Activated CD4-positive, alpha-beta T cell treated with anti-CD3 and anti-CD28 coated beads, Interleukin-2, Interleukin-4, amounts not matched to agents 100 ng/mL and 50 ng/mL, durations not matched to agents 16 hours and 8 hours (primary cell): ENCODE measurements at places on chromosomes 4 and X.
A peak's percentile ranks its signal among the peaks of the same experiment; 100 is the strongest.

- DNase-seq, result no peak
These were observed 71.6 kb upstream of the TEX13D start for GRCh38 chrX:124260845-124261244.

- DNase-seq, result no peak
These were observed 674.3 kb downstream of the IQCM start for GRCh38 chr4:149141391-149141790.

DNA sequence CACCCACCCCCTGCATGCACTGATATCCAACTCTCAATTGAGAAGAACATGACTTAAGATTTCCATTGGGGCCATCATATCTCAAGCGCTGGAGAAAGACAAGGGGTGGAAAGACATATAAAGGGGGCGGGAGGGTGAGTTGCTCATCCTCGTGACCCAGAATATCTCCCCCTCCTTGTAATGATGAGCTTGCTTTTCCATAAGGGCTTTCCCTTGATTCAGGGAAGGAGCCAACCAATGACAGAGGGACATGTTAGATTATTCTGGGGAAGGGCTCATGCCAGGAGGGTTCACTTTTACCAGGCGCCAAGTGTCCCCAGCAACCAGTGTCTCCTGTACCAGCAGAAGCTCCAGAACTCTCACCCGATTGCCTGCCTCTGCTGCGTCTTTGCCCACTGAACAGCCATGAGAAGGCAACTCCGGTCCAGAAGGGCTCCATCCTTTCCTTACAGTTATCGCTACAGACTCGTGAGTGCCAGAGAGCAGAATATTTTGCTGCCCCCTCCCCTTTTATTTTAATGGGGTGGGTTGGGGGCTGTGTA, at the start of gene ATP1B4:
Gene ATP1B4 (plus strand): TSS at position 326 of the 542 bp plus-strand sequence. CDS start 80 bp downstream, at position 406.
- no peak for DNase-seq

DNA sequence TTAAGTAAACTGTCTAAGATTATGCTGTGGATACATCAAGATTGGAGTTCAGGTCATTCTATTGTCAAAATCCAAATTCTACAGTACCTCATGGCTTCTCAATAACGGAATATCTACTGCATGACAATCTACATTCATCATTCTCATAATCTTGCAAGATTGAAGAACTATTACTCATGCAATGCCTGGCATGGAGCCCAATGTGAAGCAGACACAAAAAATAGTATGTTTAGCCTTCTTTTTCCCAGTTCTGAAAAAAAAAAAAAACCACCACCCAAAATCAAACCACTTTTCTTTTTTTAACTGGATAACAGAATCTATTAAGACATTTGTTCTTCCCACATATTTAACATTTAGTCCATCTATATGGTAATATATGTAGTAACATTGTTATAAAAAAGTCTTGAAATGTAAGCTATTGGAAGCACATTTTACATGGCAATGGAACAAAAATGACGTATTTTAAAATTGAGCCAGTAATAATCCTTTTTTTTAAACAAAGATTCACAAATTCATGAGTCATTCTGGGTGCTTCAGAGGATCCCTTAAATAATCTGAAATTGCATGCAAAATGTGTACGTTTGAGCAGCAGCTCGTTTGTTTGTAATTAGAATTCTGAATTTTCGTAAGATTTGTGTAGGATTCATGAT, 232.2 kb upstream of the FMR1 start:
- no peak for DNase-seq

DNA sequence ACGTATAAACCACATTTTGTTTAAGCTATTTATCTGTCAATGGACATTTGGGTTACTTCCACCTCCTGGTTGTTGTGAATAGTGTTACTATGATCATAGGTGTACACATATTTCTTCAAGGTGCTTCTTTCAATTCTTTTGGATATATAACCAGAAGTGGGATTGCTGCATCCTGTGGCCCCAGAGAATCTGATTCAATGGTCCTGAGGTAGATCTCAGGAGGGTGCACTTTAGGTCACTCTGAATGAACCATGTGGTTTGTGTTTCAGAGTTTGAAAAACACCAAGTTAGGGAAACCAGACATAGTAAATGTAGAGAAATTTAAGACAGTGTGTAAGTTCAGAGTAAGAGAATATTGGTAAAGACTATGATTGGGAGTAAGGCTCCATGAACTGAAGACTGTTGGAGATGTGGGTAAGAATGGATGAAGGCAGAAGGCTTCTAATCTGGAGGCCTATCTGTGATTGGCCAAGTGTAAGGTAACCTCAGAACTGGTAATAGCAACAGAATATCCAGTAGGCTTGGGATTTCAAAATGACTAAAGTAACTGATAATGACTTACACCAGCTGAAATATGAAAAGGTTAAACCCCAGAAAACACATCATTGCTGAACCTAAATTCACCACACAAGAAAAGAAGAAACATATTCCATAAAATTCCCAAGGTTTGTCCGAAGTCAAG, 236.9 kb downstream of the CAMK2D start:
- no peak for DNase-seq

DNA sequence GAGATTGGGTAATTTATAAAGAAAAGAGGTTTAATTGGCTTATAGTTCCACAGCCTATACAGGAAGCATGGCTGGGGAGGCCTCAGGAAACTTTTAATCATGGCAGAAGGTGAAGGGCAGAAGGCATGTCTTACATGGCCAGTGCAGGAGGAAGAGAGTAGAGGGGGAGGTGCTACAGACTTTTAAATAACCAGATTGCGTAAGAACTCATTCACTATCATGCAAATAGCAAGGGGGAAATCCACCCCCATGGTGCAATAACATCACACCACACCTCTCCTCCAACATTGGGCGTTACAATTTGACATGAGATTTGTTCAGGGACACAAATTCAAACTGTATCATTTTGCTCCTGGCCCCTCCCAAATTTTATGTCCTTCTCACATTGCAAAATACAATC, 353.8 kb upstream of the PABPC5 start:
- DNase-seq, result no peak

GRCh38 chrX:88883200-88883599, 136.2 kb downstream of the CPXCR1 start:
- DNase-seq, result no peak

DNA sequence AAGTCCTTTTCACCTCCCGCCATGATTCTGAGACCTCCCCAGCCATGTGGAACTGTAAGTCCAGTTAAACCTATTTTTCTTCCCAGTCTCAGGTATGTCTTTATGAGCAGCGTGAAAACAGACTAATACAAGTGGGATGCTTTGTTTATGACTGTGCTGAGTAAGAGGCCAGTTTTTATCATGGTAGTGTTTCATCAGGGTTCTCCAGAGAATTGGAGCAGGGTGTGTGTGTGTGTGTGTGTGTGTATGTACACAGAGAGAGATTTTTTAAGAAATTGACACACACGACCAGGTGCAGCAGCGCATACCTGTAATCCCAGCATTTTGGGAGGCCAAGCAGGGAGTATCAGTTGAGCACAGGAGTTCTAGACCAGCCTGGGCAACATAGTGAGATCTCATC, 34.6 kb upstream of the SLC2A9 start:
- no peak for DNase-seq

- no peak for DNase-seq
These were observed 4.1 kb upstream of the CD99L2 start for GRCh38 chrX:150902434-150903109.

- no peak for DNase-seq
These were observed 88.6 kb upstream of the PRPS2 start for GRCh38 chrX:12702509-12703091.

DNA sequence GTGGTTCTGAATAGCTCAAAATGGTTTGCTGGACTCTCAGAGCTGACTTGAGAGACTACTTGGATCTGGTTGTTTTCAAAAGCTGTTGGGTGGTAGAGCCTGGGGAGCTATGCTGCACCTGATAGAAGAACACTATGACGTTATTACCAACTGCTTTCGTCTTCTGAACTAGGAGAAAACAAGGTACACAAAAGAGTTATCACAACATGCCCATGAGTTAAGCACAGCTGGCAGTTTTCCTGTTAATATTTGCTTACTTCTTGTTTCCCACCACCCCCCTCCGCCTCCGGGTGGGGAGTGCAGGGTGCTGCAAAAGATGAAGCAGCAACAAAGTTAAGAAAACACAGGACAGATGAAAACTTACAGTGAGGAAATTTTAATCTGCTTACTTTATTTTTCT, 69.1 kb downstream of the RASL11B start:
- DNase-seq, result no peak

- DNase-seq, result peak; percentile 48
These were observed 119.0 kb downstream of the REELD1 start for GRCh38 chr4:146333187-146333894.

- DNase-seq, result no peak
These were observed at the start of gene TBC1D9 for GRCh38 chr4:140756319-140757231. TBC1D9 (minus strand) TSS chr4:140756385; CDS start chr4:140756045, 340 bp downstream.
